ENCODE measurements at places on chromosomes 12 and 14.
A peak's percentile ranks its signal among the peaks of the same experiment; 100 is the strongest.

- no peak for DNase-seq
These were observed 391.9 kb downstream of the RMST start for GRCh38 chr12:97854477-97854876.

- DNase-seq, result no peak
These were observed 239.5 kb upstream of the SFSWAP start for GRCh38 chr12:131471271-131471905.

- DNase-seq, result no peak
These were observed 3.5 kb upstream of the SCNN1A start for GRCh38 chr12:6378709-6379472.

DNA sequence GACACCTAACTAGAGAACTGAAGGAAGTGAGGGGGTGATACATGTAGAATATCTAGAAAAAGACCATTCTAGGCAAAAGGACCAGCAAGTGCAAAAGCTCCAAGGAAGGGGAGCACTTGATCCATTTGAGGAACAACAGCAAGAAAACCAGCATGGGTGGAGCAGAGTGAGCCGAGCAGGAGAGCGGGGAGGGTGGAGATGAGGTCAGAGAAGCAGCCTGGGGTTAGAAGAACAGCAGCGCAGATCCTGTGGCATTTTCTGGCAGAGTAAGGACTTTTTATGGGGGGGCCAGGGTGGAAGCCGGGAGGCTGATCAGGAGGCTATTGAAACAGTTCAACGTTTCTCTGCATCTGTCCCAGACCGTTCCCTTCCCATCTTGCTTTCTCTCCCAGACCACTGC is 24.5 kb upstream of the TMCC3 start:
- no peak for DNase-seq

- DNase-seq, result peak; percentile 35
These were observed 478.4 kb downstream of the RAD51B start for GRCh38 chr14:68297876-68298468.

- no peak for DNase-seq
These were observed 47.7 kb upstream of the MBIP start for GRCh38 chr14:36367985-36368774.

DNA sequence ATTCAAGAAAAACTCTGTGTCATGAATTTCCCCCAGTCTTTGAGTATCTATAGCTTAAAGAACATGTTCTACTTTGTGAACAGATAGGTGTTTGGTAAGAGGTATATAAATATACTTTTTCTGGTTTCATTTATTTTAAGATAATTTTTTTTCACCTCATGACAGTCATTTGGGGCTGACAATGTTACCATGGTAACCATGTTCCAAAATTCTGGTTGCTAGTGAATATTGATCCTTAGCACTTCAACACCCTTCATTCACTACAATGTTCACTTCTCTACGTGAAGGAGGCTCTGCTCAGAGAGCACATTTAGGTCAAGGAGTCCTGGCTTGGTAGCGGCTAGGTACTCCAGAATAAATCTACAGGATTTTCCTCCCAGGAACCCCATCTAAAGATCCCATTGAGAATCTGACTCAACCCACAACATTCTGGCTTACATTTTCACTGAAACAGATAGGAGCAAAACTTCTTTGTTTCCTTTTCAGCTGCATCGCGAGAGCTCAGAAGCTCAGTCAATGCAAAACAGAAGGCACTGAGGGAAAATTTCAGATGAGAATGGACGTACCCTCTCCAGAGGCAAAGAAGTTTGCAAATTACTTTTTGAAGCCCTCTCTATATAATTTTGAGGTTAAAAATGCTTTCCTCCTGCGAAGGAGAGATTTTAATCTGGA is 93.6 kb downstream of the ARF6 start:
- no peak for DNase-seq

GRCh38 chr12:13311551-13311950 is 115.0 kb downstream of the EMP1 start:
- no peak for DNase-seq

DNA sequence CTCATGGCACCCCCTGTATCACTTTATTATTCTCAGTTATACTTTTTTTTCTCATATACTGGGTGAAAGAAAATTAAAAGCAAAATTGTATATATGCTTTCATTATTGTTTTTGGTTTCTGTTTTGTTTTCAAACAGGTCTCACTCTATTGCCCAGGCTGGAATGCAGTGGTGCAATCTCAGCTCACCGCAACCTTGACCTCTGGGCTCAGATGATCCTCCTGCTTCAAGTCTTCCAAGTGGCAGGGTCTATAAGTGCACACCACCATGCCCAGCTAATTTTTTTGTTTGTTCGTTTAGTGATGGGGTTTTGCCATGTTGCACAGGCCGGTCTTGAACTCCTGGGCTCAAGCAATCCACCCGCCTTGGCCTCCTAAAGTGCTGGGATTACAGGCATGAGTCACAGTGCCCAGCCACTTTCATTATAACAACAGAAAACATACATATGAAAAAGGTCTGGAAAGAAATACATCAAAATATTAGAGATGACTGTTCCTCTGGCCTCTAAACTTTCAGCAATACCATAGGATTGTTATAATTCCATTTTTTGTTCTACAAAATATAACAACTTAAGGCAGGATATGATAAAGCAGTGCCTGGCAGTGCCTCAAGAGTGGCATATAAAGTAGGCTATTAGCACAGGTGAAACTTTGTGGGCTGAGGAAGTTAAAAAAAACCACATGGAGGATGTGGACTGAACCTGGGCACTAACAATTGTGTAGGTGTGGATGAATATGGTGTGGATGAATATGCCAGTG is 5.8 kb upstream of the NTN4 start:
- no peak for DNase-seq

GRCh38 chr12:103680591-103681141 is 93.6 kb downstream of the STAB2 start:
- DNase-seq, result no peak

DNA sequence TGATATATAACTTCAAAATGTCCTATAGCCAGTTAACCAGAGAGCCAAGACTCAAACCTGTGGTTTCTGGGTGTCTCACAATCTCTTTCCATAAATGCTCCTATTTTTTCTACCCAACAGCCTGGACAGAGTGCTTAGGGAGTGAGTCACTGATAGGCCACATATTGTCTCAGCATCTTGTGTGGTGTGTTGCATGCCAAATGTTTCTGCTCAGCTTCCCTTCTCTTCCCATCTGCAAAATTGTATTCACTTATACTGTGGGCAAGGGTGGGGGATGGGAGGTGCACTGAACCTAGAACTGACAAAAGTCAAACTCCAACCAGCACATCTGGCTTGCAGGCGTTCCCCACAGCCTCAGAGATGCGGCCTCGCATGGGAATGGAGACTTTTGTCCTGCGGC is 123.3 kb downstream of the KCNA5 start:
- peak; percentile 98 for DNase-seq

- DNase-seq, result no peak
These were observed 646.1 kb upstream of the TMEM132C start for GRCh38 chr12:127620735-127621355.

DNA sequence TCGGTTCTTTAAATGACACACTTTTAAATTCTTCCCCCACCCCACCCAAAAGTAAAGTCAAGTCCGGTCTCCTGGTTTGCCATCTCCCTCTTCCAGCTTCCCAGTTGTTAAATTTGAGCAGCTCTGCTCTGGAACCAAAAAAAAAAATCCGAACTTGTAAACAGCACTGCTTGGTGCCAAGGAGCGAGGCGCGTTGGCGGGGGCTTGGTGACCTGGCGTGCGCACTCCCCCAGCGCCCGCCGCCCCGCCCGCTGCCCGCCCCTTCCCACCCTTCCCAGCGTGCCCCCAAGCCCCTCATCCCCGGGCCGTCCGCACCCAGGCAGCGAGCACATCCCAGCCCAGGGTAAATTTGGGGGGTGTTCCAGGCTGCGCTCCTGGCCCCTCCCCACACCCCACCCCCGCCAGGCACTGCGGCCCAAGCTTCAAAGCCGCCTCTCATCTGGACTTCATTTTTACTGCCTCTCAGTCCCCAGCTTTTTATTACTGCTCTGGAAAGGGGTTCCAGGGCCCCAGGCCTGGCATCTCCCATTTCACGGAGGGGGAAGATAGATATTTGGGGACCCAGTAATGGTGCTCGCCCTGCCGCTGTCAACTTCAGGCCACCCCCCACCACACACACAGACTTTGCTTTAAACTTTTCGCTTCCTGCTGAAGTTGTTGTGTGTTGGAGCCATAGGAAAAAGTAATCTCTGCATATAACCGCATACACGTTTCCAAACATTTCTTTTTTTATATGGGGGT is 11.7 kb upstream of the ITGB7 start:
- DNase-seq, result no peak

DNA sequence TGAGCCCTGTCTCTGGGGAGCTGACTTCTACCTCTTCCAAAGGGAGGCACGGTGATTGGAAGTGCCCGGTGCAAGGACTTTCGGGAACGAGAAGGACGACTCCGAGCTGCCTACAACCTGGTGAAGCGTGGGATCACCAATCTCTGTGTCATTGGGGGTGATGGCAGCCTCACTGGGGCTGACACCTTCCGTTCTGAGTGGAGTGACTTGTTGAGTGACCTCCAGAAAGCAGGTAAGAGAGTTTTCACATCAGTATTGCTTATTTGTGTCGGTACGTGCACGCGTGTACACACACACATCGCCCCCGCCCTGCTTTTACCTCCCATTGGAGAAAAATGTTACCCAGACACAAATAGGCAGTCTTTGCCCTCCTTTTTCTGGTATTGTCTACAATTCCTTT is 13.7 kb downstream of the PFKM start:
- DNase-seq, result no peak

DNA sequence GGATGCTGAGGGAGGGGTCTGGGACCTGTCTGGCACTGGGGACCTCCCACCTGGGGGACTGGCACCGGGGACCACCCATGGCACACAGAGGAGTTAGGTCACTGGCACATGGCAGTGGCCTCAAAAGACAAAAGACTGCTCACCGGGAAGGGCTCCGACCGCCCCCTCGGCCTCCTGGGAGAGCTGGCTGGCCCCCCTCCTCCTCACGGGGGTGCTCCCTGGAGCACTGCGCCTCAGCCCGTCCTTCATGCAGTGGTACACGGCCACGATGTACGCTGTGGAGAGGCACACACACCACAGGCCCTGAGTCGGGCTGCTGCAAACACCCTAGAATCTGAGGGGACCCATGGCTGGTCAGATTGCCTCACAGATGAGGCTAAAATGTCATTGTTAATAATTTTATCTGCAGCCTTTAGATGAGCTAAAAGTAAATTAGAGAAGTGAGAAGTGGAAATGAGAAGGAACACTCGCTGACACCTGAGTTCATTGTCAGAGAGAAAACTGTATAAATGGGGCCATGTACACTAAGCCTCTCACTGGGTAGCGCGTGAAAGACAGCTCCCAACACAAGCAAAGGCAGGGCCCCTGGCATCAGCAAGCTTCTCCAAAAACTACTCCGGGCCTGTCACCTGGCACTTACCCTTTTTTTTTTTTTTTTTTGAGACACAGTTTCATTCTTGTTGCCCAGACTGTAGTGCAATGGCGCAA is 14.1 kb downstream of the P2RX2 start:
- DNase-seq, result no peak

All from fibroblast of lung (primary cell).